ENCODE measurements at places on chromosomes 16 and 17.

- DNase-seq, result no peak
Observed at GRCh38 chr16:78256686-78257375, 157.4 kb downstream of the WWOX start.

- DNase-seq, result no peak
Observed at GRCh38 chr17:75225016-75225415, 19.5 kb downstream of the NUP85 start.

DNA sequence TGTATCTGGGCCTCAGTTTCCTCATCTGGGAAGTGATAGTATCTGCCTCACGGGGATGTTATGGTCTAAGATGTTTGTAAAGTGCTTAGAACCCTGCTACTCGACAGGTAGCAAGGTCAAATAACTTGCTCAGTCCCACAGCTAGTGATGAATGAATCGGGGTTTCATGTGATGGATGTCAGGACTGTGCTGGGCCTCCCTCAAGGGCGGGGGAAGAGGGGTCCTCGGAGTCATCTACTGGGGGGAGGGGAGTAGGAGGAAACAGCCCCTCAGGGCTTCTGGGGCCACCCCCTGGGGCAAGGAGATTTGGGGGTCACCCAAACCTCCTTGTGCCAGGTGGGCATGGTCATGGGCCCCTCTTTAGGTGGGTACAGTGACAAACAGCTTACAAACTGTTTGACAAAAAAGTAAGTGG lies 732 bp downstream of the PNPO start:
- no peak for DNase-seq

DNA sequence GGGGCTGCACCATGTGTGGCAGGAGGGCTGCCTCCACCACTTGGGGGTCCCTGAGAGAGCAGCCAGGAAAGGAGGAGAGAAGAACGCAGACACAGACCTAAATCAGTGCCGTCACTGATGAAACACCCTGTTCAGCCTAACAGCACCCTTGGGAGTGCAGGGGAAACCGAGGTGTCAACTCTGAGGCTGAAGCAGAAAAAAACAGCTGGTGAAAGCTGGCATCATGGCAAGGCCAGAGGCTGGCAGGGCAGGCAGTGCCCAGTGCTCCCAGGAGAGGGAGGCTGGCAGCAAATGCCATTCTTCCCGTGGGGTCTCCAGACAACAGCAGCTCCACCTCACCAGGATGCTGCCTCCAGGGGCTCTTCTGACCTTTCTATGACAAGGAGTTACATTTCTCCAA lies 23.1 kb downstream of the SPHK1 start:
- DNase-seq, result no peak

DNA sequence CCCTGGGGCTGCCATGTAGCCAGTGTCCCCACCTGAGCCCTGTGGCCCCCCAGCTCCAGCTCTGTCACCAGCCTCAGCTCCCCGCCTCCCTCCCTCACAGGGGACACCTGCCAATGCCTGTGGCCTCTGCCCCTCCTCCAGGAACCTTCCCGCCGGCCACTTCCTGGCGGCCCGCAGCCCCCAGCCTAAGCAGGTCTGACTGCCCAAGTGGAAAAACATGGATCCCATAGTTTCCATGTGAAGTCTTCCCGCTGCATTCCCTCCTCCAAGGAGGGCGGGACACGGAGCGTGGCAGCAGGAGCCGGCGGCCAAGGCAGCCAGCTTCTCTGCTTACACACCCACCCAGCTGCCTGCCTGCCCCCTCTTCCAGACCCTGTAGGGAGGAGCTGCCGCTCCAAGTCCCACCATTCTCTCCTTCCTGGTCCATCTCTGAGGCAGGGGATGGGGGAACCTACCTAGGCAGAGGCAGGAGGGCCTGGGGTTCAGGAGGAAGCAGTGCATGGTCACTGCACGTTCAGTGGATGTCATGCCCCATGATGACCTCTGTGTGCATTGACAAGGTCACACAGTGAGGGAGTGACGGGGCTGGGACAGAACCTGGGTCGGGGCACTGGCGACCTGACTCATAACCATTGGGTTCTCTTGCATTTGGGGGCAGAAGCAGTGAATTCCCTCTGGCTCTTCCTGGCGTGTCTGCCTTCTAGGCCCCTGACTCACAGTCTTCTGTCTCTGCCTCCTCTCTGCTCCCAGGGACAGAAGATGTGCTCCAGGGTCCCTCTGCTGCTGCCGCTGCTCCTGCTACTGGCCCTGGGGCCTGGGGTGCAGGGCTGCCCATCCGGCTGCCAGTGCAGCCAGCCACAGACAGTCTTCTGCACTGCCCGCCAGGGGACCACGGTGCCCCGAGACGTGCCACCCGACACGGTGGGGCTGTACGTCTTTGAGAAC lies 8.7 kb downstream of the VASN start:
- no peak for DNase-seq

DNA sequence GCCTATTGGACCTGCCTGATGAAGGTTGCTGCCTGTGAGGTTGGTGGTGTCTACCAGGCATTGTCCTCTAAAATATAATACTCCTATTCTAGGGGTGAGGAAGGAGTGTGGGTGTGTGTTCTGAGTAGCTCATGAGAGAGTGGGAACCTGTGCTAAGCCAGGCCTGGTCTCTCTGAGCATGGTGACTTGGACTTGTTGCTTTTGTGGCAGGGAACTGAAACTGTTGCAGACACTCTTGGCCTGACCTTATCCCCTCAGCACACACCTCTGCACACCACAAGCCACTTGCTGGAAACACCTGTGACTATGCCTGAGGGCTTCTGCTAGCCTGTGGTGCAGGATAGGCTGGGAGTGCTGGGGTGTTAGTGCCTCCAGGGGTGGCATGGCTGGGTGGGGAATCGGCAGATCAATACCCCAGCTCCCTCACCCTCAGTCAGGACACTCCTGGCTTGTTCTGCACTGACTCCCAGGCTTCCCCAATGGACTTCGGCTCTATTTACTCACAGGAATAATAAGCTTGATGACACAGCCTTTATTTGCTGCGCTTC lies 29.9 kb downstream of the PLCG2 start:
- DNase-seq, result no peak

DNA sequence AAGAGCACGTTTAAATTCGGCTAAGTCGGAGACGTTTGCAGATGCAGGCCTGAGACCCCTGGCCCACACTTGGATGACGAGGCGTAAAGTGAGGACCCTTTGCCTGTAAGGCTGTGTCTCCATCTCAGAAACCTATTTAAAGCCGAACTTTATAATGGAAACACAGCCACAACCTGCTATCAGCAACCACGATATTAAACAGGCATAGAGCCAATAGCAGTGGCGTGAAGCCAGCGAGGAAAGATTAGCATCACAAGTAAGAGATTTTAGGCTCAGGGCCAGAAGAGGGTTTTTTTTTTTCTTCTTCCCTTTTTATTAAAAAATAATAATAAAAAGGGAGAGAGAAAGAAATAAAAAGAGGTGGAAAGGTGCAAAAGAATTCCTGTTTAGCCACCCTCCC lies 111.3 kb upstream of the NOL11 start:
- DNase-seq, result no peak

Measured in stimulated activated CD8-positive, alpha-beta memory T cell treated with anti-CD3 and anti-CD28 coated beads, Interleukin-4, amount 100 ng/mL, for 1 hour (primary cell).